Aortic smooth muscle cell (primary cell): ENCODE measurements at places on chromosomes 12 and 14. TPM values are rescaled to one million over a fixed set of nuclear protein-coding genes. Genes with fewer than 3 reads are reported as not detected.

Gene SSPN
- total RNA-seq, result 15.7 and 16.2 TPM in 2 replicates

Gene TMEM233
- total RNA-seq, result 0.26 and 0.44 TPM in 2 replicates

Gene SERPINA12
- total RNA-seq, result not detected in 2 replicates

Gene CFAP251
- 5.7 and 8.7 TPM in 2 replicates for total RNA-seq

Gene CCDC175
- total RNA-seq, result not detected in 2 replicates

Gene DPF3
- total RNA-seq, result 1.7 and 1.8 TPM in 2 replicates

Gene SLC8A3
- total RNA-seq, result not detected in 2 replicates
